Natural killer cell treated with Interleukin-12 subunit alpha and Interleukin-12 subunit beta and Interleukin-15 and Interleukin-18, amount 100 ng/mL, for 72 hours (primary cell): ENCODE measurements at places on chromosomes 6 and 20.

DNA sequence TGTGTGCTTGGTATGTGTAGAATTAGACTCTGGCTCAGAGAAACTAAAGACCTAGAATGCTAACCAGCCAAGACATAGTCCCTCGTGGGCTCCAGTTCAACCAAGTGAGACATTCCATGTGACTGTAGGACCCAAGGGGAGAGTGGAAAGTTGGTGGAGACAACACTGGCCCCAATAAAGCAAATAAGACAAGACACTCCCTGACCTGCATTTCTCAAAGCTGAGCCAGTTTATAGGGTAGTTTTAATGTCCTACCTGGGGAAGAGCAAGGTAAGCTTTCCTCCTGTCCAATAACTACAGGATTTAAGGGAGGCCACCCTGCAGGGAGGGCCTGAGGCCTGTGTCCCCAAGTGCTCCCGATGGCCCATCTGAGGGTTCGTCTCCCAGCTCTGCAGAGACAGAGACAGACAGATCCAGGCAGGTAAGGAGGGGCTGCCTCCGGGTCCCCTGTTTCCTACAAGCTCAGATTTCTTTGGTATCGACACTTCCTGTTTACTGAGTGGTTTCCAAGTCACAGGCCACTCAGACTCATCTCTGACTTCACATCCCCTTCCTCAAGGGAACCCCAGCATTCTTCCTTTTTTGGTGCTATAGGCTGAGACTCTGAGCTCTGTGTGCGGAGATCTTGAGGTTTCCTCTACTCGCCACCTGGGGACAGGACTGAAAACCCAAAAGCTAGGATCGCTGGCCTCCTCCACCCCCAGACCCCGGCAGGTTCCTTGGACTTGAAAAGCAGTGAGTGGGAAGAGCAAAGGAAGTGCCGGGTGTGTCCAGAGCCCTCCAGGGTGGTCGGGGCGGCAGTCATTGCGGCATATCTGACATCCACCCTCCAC is 92.4 kb downstream of the PRND start:
- DNase-seq = no peak

DNA sequence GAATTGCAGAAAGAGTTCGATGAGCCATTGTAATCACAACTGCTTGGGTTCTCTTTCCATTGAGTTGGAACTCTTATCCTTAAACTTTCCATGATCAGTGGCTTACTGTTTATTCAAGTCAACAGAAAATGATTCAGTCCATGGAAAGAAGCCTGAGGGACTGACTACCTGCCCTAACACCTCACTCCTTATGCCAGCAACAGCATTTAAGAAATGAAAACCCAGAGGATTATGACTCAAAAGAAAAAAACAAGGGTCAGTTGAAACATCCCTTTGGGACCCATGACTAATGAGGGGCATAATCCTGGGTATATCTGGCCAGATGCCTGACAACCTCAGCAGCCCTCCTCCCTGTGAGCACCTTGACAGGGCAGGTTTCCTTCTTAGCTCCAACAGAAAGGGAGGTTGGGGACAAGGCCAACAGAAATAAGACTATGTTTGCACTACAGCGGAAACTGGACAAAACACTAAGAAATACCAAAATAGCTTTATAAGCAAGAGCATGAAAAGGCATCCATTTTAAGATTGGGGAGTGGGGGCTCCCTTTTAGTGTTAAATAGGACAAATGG is 106.7 kb downstream of the MAP3K5 start:
- no peak for DNase-seq

GRCh38 chr6:37239526-37239925 is 18.0 kb upstream of the TBC1D22B start:
- DNase-seq = no peak

GRCh38 chr6:104540743-104541142 is 319.0 kb downstream of the HACE1 start:
- DNase-seq = no peak

DNA sequence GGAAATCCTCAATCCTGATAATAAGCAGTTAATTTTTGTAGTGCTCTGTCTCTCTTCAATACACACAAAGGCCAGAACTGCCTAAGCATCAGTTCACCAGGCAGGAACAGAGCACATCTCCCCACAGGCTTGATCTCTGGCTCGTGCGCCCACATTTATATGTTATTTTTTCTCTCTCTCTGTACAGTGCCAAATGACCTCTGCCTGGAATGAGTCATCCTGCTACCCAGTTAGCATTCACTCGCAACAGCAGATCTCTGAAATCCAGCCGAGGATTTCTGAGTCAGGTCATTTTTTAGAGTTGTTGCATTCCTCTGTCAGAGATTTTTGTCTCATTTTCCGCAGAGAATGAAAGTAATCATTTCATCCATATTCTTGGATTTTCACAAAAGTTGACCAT is 107.1 kb downstream of the COL12A1 start:
- DNase-seq = no peak

DNA sequence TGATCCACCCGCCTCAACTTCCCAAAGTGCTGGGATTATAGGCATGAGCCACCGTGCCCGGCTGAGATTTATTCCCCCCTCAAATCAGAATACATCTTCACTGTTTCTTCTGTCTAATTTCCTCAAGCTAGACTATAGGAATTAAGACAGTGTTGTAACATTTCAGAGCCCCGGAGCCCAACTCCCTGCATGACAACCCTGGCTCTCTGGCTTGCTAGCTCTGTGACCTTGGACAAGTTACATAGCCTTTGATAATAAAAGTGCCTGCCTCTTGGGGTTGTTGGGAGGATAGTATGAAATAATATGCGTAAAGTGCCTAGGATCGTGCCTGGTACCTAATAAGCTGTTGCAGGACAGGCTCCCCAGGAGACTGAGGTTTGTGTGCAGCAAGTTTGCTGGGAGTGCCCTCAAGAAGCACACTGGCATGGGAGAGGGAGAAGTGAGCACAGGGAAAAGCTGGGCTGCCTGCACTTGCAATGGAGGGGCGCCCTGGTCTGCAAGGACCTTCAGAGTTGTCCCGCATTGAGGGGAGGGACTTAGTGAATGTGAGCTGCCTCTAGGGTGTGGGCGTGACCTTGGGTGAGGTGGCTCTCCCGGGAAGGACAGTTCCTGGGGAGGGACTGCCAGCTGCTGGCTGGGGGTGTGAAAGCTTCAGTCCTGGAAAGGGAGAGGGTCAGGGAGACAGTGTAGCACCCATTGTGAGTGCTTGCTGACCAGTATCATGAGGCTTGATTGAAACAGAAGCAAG is 43.4 kb downstream of the TAF8 start:
- no peak for DNase-seq

DNA sequence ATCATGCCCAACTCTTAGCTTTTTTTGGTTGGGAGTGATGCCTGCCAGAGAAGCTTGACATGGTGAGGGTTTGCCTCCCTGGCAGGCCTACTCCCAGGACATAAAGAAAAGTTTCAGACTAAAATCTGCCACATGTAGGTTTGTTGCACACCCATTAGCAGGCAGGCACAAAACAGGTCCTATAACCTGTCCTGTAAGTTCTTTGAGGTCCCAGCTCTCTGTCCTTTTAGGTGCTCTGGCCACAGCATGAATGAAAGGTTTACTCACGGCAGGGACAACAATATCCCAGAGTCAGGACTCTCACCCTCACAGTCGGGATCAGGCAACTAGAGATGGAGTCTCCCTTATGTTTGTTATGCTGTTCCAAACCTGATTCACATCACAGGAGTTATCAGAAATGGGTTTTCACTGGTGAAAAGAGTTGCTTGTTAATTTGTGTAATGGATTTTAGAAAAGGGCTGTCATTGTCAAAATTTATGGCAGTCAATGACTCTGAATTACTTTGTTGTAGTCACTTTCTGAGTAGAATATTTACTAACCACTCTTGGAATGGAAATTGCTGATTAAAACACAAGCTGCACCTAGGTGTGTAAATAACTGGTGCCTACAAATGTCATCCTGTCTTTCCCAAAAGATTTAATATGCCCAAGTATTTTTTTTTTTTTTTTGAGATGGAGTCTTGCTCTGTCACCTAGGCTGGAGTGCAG is 5.8 kb upstream of the SRPK1 start:
- no peak for DNase-seq

- DNase-seq = no peak
These were observed 187.5 kb upstream of the MARCKS start for GRCh38 chr6:113669606-113670005.

GRCh38 chr6:61562098-61562497 is 723.9 kb downstream of the KHDRBS2 start:
- no peak for DNase-seq

DNA sequence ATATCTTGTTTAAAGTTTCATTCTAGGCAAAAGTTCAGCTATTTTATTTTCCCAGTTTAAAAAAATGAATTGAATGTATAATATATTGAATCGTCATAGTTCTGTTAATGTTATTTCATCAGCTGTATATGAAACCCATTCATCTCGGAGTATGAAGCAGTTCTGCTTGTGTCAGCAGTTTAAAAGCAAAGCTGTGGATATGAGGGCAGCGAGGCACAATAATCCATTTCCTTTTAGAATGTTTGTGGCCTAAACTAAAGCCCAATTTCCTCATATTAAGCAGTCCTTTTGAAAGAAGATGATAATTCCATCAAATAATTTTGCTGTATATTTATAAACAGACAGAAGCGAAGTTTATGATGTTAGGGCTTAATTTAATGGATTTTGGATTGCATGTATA is 300.1 kb downstream of the SAMD5 start:
- no peak for DNase-seq

- DNase-seq = no peak
These were observed 191.1 kb downstream of the TAF4 start for GRCh38 chr20:61874421-61875068.

DNA sequence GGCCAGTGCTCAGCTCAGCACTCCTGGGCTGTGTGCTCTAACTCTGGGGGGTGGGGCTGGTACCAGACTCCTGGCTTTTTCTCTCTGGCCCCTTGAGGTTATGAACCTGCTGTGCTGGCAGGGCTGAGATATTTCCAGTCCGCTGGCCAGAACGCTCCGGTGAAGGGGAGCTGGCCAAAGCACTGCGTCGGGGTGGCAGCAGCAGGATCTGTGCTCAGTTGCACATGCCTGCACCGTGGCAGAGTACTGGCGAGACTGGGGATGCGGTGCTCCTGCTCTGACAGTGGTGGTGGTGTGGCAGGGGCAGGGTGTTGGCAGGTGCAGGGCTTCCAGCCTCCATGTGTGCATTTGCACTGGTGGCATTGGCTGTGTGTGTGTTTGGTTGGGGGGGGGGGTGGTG is 374.4 kb downstream of the PHF3 start:
- no peak for DNase-seq

DNA sequence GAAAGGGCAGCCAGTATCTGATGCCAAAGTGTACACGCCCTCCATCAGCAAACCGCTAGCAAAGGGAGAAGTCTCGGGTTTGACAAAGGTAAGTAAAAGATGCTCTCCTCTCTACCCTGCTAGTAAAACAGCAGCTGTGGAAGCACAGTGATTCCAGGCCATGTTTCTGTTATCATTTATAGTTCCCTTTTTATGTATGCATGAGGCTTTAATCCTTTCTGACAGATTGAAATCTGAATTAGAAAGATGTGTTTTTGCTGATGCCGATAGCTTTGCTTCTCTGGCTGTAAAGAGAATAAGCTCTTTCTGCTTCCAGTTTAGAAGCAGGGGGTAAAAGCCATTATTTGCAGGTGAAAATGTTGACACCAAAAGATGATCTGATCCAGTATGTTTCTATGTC is 392.4 kb upstream of the SOX4 start:
- no peak for DNase-seq

DNA sequence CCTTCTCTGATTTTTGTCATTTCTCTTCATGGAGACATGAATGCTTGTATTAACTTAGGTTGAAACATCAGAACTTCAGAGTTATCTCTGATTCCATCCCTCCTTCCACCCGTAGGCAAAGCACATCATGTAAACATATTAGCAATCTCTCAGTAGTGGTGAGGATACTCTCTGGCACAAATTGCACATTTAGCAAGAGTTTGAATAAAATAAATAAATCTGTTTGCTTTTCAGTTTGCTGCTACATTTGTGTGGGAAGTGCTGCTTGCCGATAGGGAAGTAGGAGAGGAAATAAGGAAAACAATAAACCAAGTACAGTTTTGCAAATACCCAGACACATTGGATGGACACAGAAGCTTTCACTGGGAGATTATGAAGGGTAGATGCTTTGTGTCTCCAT is 359.0 kb downstream of the BCKDHB start:
- DNase-seq = no peak

- DNase-seq = no peak
These were observed 40.3 kb upstream of the ARMH2 start for GRCh38 chr6:24838994-24839393.

DNA sequence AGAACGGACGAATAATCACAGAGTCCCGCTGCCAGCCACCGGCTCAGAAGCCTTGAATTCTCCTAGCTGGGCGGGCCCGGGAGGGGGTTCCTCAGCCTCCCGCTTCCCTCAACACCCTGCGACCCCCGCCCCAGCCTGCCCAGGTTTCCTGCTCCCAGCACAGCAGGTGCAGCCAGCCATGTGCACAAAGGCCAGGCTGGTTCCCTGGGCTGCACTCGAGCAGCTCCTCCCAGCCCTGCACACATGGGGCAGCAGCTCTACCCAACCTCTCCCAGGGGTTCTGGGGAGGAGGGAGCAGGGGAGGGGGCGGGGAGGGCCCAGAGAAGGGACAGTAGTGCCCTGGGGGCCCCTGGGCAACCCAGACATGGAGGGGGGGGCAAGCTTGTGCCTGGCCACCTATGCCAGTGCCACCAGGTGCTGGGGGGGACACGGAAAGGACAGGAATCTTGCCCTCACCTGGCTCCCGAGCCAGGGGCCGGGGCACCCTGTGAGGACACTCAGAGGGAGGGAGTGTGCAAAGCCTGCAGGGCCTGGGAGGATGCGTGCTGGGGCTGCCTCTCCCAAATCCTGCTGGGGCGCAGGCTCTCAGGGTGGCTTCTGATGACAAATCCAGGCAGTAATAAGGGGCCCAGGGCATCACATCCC is 1.2 kb upstream of the NTSR1 start:
- no peak for DNase-seq

- no peak for DNase-seq
These were observed 73.1 kb downstream of the NCOA3 start for GRCh38 chr20:47574616-47575364.

DNA sequence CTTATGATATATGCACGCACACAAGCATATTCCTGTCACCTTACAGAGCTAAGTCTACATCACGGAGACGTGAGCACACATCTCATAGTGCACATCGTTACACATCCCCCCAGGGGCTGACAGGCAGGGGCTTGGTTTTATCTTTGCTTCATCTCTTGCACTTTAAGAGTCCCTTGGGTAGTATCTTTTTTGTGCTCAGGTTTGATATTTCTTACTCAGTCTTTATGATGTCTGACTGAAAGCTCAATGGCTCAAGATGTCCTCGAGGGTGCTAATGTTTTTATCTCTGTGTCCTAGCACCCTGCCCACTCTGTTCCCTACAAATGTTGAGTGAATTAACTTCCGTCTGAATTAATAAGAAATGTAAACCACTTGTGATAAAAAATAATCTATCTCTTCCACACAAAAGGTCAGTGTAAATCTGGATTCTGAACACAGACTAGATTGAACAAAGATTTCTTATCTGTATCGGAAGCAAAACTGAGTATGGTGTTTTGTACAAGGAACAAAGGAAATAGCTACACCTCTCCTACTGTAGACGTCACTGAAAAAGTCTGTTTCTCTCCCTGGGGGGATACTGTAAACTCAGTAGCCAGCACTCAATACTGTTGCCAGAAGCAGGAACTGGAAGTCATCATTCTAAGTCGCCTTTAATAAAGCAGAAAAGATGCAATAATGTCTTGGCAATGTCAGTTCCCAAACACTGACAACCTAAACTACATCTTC is 195.1 kb downstream of the PRKN start:
- DNase-seq = no peak
